Activated CD8-positive, alpha-beta memory T cell treated with anti-CD3 and anti-CD28 coated beads for 1 hour (primary cell): ENCODE measurements at places on chromosomes 3 and 15.

DNA sequence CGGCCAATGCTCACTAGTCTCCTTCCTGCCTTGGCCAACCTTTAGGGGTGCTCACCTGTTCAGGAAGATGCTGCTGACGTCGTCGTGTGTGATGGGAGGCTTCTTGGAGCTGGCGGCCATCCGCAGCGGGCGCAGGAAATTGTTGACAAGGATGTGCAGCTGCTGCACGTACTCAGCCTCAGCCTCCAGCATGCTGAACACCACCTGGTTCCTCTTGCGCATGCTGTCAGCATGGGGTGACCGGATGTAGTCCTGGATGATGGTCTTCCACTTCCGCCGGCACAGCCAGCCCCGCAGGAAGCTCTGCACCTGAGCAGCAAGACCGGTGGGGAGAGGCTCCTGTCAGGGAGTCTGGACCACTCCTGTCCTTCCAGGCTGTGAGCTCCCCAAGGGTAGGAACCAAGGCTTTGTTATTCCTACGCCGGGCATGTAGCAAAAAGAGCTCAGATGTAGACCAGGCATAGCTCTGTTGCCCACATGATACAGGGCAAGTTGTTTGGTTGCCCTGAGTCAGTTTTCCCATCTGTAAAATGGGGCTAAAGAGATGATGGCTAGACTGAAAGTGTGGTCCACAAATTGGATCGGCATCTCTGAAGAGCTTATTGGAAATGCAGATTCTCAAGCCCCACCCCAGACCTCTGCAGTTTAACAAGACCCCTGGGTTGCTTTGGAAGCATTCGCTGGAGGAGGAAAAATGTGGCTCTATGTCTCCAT lies 43.7 kb downstream of the RASGRF1 start:
- DNase-seq: no peak

- DNase-seq: no peak
Measured at GRCh38 chr3:30658328-30659052, 52.1 kb downstream of the TGFBR2 start.

DNA sequence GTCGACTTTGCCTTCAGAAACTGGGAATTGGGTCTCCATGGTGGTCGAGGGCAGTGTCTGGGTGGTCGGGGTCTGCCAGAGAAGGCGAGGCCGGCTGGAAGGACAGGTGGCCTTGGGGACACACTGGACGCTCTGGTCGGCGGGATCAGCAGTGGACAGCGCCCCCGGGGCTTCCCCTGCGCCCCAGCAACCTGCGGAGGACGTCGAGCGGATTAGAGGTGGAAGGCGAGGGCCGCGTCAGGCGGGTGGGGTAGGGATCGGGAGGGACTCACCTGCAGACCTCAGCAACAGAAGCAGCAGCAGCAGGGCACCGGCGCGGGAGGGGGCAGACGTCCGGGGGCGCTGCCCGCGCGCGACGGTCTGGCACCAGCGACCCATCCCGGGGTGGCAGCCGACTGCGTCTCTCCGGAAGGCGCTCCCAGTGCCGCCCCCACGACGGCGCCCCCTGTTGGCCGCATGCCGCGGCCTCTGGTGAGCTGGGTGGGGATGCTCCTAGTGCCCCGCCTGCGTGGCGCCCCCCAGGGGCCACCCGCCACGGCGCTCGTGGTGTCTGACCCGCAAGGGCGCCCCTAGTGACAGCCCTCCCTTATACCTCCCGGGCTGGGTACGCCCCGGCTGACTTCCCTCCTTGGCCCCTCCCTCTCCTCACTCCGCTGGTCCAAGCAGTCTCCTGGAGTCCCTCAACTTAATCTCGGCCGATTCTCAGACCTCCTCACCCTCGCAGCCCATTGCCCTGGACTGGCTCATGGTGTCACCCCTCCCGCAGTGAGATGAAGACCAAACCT lies at the start of gene PRSS50:
TSS of gene PRSS50 (minus strand) at position 423 of the 785 bp plus-strand sequence. CDS start at position 378, 45 bp downstream.
- no peak for DNase-seq

DNA sequence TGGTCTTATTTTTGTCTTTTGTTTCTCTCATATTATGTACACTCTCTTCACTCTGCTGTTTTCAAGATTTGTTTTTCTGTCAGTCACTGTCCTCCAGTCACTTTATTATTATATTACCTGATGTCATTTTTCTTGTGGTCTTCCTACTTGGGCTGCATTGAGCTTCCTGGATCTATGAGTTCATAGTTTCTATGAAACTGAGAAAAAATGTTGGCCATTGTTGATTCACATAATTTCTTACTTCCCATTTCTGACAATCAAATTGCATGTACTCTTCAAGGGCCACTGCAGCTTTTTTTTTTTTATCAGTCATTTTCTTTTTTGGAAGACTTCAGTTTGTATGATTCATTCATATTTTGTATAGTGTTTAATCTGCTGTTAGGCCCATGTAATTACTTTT lies 1180.6 kb upstream of the GBE1 start:
- no peak for DNase-seq

DNA sequence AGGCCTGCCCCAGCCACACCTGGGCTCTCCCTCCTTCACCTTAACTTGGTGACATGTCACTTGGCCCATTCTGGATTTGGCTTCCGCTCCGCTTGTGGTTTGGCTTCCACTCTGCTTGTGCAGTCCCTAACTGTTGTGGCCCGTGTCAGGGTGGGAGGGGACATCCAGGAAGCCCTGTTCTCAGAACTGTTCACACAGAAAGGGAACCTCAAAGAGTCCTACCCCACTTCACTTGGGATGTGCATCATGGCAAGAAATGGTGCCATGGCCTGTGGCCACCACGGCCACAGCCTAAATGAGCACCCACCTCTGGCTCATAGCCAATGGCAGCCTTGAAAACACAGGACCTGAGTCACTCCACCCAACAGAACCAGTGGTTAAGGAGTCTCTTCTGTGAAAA lies 63.4 kb downstream of the CYP19A1 start:
- no peak for DNase-seq

- no peak for DNase-seq
Measured at GRCh38 chr15:100194996-100195395, 146.8 kb downstream of the ADAMTS17 start.

- DNase-seq: no peak
Measured at GRCh38 chr3:94004301-94004910, 24.0 kb downstream of the STX19 start.

GRCh38 chr15:85758655-85758978 lies 36.1 kb downstream of the KLHL25 start:
- DNase-seq: no peak
